AG04450 (cell line): ENCODE measurements at places on chromosomes 4 and X. TPM values are rescaled to one million over a fixed set of nuclear protein-coding genes. Genes with fewer than 3 reads are reported as not detected.

Gene SCML2
- polyA plus RNA-seq = 1.1 and 1.7 TPM in 2 replicates

Gene OGT
- 218 and 252 TPM in 2 replicates for polyA plus RNA-seq

Gene LAMTOR3
- polyA plus RNA-seq = 44.2 and 66.3 TPM in 2 replicates

Gene UGT2B7
- 0.04 TPM in 1 of 2 replicates, not detected in the other for polyA plus RNA-seq

Gene ATP8A1
- 0.20 TPM in 2 replicates for polyA plus RNA-seq

Gene GYPA
- polyA plus RNA-seq = not detected in 2 replicates

Gene ASMT
- polyA plus RNA-seq = not detected in 2 replicates

Gene F9
- polyA plus RNA-seq = not detected in 2 replicates

Gene PGRMC2
- 43.5 and 50.9 TPM in 2 replicates for polyA plus RNA-seq

Gene AMTN
- polyA plus RNA-seq = not detected in 2 replicates

Gene MAGEE2
- not detected in 2 replicates for polyA plus RNA-seq
